Endothelial cell (in vitro differentiated cells): ENCODE measurements at places on chromosomes 11 and 22. TPM values are rescaled to one million over a fixed set of nuclear protein-coding genes. Genes with fewer than 3 reads are reported as not detected.

The USP35 gene
- total RNA-seq: 26.0 TPM

- no peak for DNase-seq
These were observed at the start of gene KLHDC7B for GRCh38 chr22:50545522-50546325. KLHDC7B (plus strand) TSS chr22:50545899; CDS start chr22:50546244, 345 bp downstream.

The OR52I1 gene
- not detected for total RNA-seq

DNA sequence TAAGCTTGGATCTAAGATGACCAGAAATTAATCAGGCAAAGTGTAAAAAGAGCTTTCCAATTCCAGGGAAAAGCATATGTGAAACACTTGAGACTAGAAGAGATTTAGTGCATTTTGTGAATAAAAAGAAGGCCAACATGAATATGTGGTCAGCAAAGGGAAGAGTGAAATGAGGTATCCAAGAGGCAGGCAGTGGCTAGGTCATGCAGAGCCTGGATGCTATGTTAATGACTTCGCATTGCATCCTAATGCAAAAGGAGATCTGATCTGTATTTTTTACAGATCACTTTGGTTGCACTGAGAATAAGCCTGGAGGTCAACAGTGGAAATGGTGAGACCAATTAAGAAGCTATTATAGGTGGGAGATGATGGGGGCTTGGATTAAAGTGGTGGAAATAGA, 641.3 kb upstream of the CCDC90B start:
- DNase-seq: no peak

The SPI1 gene
- not detected for total RNA-seq

GRCh38 chr11:106242718-106243415, 165.4 kb downstream of the AASDHPPT start:
- DNase-seq: no peak
